ENCODE measurements at places on chromosomes 5 and 9. TPM values are rescaled to one million over a fixed set of nuclear protein-coding genes. Genes with fewer than 3 reads are reported as not detected.

Gene FIBCD1
- not detected for total RNA-seq

Gene PTCH1
- 13.2 TPM for total RNA-seq

Gene PCDHGA6
- total RNA-seq, result 6.6 TPM

Gene GABRA6
- total RNA-seq, result not detected

Gene PCDHGA10
- 5.7 TPM for total RNA-seq

Gene UBAP1
- 42.8 TPM for total RNA-seq

Gene NUTM2G
- not detected for total RNA-seq

DNA sequence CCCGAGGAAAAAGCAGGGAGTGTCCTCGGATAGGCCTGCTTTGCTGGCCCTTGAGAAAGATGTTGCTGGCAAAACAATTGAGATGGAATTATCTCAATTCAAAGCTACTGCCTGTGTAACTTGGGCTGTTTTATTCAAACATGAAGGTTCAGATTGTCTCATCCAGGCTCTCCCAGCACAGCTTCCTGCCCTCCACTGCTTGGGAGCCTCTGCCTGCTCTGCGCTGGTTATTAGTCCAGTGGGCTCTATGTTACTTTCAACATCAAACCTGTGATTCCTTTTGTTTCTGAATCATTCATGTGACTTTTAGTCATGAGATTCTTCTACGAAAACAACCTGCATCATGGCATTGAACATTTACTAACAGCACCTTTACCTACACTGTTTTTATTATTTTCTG lies 123.2 kb downstream of the SNCAIP start:
- no peak for DNase-seq

DNA sequence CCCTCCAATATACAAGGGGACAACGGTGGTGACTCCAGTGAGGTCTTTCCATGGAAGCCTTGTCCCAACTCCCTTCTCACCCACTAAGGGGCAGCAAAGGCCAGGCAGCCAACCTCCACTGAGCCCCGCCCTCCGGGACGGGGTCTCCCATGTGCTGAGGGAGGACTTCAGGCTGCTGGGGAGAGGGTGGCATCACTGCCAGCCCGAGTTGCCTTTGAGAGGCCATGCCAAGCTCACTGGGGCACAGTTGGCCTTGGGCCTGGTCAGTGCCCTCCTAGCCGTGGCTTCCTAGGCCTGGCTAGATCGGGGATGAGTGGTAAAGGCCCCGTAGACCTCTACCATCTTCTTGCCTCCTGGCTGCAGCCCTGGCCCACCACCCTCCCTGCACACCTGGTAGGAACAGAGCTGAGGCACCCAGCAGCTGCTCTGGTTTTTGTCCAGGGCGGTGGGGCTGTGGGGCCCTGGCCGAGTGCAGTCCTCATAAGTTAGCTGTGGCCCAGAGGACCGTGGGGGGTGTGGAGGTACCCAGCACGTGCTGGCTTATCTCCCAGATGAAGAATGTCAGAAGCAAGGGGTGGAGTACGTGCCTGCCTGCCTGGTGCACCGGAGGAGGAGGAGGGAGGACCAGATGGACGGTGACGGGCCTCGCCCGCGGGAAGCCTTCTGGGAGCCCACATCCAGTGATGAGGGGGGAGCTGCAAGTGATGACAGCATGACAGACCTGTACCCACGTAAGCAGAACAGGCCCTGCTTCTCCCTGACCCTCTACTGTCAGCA lies 3.2 kb downstream of the SURF2 start:
- DNase-seq, result no peak

DNA sequence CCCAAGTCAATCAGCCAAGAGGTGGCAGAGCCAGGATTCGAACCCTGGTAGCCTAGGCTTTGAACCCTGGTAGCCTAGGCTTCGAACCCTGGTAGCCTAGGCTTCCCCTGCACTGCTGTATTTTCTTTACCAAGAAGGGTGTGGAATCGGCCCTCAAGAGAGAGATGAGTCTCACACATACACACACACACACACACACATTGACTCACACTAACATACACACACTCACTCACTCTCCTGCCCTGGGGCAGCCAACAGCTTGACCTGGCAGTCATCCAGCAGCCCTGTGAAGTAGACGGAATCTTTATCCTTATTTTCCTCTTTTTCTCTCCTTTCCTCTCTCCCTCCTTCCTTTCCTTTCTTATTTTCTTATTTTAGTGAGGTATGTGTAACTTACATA lies 55.4 kb upstream of the RPL26L1 start:
- DNase-seq, result no peak

- DNase-seq, result no peak
These were observed 116.7 kb downstream of the UGCG start for GRCh38 chr9:112013266-112013665.

GRCh38 chr5:171480239-171480638 lies 60.8 kb downstream of the FGF18 start:
- DNase-seq, result peak; percentile 38

- DNase-seq, result no peak
These were observed 215.1 kb downstream of the SEC61B start for GRCh38 chr9:99437145-99437544.

DNA sequence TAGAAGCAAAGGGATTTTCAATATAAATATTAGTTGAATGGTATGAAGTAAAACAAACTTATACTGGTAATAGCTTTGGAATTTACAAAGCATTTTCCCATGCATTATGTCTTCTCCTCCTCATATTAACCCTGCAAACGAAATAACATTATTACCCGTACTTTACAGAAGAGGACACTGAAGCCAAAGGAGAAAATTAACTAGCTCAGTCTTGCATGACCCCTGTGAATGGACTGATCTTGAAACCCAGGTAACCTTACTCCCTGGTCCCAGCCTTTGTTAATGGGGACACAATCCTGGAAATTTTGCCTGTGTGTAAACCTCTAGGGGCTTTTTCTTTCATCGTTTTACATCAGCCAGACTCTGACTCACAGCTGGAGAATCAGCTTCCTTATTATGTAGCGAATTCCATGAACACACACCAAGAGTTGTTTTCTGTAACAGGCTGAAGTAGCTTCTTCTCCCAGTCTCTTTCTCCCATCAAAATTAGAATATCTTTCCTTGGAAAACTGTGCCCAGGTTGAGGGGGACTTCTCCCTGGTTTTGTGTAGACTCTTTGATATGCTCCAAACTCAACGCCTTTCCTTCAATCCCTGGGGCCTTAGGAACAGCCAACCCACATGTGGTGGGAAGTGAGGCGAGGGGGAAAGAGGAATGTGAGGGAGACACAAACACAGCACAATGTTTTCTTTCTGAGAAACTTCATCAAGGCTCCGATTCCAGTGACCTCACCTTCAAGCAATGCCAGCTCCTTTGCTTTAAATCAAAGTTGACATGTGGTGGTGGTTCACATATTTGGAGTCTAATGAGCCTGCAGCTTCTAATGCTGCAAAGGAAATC lies 480.9 kb upstream of the PAPPA start:
- DNase-seq, result no peak

- DNase-seq, result no peak
These were observed 144.7 kb upstream of the LRRTM2 start for GRCh38 chr5:139019880-139020279.

DNA sequence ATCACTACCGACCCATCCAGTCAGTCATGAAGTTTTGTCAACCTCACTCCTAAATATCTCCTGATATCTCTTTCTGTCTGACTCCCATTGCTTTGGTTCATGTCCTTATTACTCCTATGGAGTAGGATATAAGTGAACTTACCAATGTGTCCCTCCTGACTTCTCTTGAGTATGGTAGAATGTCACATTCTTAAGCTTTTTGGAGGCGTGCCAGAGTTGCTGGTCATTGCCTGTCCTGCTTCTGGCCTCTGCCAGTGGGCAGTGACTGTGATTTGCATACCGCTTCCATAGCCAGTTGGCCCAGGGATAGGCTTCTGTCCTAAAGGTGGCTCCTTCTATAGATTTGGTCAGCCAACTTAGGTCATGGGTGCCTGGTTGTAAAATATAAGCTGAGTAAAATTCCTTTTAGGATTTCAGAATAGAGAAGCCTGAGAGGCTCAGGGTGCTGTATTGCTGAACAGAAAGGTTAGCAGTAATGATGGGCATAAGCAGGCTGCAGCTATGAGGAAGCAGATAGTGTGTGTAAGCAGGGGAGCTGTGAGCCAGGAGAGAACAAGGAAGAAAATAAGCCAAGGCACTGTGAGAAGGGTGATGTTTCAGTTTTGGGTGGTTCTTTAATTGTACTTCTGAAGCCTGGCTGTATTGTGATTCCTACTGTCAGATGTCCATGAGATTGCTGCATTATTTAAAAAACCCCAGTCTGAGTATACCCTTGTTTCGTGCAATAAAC lies 16.1 kb upstream of the MARCHF3 start:
- DNase-seq, result no peak

DNA sequence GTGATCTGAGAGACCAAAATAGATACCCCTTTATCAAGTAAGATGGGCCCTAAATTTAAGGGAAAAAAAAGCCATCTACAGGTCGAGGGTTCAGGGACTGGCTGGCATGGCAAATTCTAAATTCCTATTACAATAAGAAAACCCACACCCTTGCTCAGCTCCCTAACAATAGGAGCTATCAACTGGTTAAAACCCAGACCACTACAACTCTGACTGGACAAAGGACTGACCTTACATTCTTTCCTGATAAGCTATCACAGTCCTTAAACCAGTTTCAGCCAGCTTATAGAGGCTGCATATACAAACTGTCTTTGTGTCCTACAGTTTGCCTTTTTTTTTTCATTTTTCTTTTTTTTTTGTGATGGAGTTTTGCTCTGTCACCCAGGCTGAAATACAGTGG lies 803.6 kb downstream of the NR2F1-AS1 start:
- no peak for DNase-seq

DNA sequence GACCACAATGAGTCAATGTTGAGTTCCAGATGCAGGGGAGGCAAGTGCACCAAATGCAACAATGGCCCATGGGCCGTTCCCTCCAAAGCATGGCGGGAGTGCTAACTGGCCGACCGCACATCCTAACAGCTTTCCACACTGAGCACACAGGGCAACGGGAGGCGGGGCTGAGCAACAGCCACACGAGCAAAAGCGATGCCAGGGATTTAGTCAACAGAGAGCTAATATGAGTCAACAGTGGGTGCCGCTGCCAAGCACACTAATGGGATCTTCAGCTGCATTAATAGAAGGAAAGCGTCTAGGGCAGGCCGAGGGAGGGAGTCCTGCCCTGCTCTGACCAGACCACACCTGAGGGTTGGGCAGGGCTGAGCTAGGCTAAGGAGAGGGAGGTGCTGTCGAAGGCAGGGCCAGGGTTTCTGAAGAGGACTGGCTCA lies 4.6 kb downstream of the EPB41L4B start:
- DNase-seq, result peak; percentile 88

DNA sequence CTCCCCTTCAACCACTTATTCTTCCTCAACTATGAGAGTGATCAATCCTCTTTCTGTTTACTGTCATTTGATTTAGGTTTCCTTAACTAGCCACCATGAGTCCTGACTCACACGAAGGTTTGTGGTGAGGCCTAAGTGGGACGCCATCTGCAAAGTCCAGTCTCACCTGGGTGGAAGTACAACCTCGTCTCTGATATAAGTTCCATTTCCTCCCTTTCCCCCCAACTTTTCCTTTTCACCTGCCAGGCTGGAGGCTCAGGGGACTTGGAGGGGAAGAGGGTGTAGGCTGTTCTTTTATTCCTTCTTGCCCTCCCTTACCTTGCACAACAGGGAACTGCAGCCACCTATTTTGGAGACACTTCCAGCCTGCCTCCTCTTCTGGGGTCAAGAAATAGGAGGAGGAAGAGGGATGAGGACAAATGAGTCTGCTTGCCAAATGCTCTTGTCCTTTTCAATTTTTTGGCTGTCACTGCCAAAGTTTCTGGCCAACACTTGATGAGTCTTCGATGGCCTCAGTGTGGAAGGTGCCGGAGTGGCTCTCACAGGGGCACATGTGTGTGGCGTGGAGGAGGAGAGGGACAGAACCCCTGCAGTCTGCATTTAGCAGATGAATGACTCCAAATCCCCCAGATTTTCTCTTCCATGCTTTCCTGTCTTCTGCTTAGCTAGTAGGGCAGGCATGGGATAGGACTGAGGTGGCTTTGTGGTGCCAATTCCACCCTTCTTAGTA lies 249.6 kb downstream of the NSG2 start:
- DNase-seq, result no peak

DNA sequence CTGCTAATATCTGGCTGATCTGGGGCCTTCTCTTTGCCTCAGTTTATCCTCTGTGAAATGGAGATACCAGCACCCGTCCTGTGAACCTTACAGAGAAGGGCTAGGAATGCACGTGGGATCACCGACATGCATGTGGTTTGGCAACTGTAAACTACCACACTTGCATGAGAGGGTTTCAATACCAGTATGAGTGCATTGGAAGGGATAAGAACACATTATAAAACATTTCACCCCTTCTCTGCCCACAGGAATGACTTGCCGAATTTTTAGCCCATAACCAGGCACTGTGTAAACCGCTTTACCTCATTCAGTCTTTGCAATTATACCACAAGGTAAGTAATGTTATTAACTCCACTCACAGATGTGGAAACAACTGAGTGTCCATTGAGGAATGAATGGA lies 8.9 kb upstream of the RAB14 start:
- no peak for DNase-seq

- DNase-seq, result no peak
These were observed 1351.3 kb upstream of the NUDT12 start for GRCh38 chr5:104913841-104914281.

DNA sequence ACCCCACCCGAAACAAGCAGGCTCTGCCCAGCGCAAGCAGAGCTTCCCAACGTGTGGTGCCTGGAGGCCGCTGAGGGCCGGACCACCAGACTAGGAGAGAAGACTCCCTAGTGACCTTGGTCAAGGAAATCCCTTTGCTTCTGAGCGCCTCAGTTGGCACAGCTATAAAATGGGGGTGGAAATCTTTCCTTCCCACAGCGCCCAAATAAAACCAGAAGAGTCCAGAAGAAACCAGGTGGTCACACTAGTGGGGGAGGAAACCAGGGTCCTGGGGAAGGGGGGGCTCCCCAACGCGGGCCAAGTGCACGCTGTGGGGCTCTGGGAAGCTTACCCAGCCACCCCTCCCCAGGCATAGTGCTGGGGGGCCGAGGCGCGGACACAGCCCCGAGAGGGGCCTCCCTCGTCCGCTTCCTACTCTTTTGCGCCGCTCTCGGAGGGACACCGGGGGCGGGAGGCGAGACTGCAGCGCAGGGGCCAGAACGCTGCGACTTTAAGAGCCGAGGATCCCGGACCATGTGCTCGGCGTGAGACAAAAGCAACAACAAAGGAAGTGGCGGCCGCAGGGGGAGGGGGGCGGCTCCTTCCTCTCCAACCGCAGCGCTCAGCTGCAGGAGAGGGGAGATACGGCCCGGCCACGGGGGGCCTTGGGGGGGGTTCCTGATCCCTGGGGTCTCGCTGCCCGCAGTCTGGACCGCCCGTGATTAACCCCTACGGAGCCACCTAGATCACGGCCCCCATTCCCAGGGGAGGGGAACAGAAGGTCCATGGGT lies 885 bp downstream of the RNF44 start:
- DNase-seq, result peak; percentile 95

- peak; percentile 87 for DNase-seq
These were observed 22.4 kb downstream of the ZDHHC11B start for GRCh38 chr5:761854-762710.

Measured in posterior vena cava (tissue), 2 donors.